ENCODE measurements at places on chromosomes 3 and 15. TPM values are rescaled to one million over a fixed set of nuclear protein-coding genes. Genes with fewer than 3 reads are reported as not detected.

- no peak for DNase-seq
Measured at GRCh38 chr3:127534564-127534963, 56.0 kb downstream of the TPRA1 start.

DNA sequence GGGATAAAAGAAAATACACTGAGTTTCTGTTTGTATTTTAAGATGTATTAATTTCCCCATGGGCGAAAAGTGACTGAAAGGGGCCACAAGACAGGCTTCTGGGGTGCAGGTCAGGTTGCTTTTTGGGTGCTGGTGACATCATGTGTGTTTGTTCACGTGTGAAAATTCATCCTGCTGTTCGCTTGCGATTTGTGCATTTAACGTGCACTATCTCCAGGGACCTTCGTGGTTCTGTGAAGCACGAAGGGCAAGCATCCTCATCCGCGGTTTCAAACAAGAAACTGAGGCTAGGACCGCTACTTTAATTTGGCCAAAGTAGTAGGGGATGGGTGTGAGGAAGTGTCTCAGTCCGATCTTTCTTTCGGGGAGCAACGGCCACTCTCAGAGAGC lies 1.6 kb upstream of the SMAD6 start:
- no peak for DNase-seq

DNA sequence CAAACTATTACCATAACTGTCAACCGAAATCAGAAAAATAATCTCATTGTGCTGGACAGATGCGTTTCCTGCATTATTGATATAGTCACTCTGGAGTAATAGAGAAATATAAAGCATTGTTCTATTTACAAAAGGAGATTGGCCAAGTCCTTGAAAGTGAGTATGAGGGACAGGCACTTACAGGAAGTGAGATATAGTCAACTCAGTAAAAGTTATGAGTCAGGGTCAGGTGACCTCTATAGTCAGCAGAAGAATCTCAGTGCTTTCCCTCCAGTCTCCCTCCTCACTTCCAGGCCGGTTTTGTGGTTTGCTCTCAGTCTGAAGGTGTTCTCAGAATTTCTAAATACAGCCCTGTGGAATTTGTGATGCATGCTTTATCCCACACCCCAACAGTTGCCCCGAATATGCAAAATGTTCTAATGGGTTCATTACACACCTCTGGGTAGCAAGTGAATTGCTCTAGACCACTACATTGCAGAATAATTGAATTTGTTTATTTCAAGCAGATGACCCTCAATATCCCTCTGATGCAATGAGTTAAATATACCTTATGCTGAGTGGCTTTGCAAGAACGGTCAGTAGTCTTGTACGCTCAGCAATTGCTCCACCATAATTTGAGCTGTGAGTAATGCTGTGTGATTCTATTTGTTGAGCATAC lies 787.7 kb downstream of the MCTP2 start:
- peak; percentile 25 for DNase-seq

- peak; percentile 68 for DNase-seq
Measured at GRCh38 chr3:68893600-68894239, 38.6 kb downstream of the TAFA4 start.

- no peak for DNase-seq
Measured at GRCh38 chr15:81959196-81959595, 86.6 kb downstream of the MEX3B start.

GRCh38 chr3:194447161-194447560 lies 39.6 kb downstream of the ATP13A3 start:
- no peak for DNase-seq

- DNase-seq: no peak
Measured at GRCh38 chr15:80041494-80042253, 17.8 kb upstream of the ZFAND6 start.

GRCh38 chr3:86420990-86421739 lies 569.8 kb downstream of the VGLL3 start:
- no peak for DNase-seq

- DNase-seq: peak; percentile 70
Measured at GRCh38 chr3:27289769-27290413, 79.3 kb downstream of the NEK10 start.

DNA sequence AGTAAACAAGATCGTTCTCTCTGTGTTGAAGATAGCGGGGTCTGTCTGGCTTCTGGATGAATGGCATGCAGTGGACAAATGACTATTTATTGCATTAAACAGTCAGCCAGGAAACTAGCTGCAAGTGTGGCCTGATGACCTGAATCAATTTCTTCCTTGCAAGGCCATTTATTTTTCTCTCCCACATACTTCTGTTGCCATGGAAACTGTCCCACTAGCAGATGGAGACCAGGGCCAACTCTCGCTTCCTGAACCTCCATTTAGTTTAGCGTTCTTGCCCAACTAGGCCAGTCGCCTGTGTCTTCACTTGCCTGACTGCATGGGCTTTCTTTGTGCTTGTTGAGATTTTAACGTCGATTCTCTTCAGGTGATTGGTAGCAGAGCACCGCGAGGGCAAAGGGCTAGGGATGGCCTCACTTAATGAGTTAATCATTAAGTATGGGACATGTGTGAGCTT lies 27.6 kb downstream of the LMCD1 start:
- DNase-seq: peak; percentile 72

DNA sequence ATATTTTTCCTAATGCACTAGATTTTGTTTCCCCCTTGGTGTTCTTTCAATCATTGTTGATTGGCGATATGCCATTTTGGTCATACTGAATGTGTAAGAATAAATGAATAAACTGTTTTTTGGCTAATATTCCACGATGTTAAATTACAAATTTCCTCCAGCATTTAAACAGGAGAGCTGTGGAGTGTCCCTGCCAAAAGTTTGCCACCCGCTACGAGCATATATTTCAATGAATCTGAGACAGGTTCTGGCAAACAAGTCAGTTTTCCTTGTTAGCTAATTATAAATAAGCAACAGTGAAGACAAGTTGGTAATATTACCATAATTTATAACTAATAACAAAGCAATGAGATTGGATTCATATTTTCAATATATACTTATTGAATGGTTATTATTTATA lies 777.6 kb downstream of the ROBO1 start:
- DNase-seq: no peak

- DNase-seq: no peak
Measured at GRCh38 chr3:42751609-42752008, 21.4 kb downstream of the CCDC13 start.

- DNase-seq: peak; percentile 55
Measured at GRCh38 chr3:104646196-104646595, 720.5 kb upstream of the ALCAM start.

GRCh38 chr3:190127195-190127594 lies 6.5 kb upstream of the P3H2 start:
- no peak for DNase-seq

- peak; percentile 58 for DNase-seq
Measured at GRCh38 chr3:106814231-106814630, 563.0 kb upstream of the CCDC54 start.

DNA sequence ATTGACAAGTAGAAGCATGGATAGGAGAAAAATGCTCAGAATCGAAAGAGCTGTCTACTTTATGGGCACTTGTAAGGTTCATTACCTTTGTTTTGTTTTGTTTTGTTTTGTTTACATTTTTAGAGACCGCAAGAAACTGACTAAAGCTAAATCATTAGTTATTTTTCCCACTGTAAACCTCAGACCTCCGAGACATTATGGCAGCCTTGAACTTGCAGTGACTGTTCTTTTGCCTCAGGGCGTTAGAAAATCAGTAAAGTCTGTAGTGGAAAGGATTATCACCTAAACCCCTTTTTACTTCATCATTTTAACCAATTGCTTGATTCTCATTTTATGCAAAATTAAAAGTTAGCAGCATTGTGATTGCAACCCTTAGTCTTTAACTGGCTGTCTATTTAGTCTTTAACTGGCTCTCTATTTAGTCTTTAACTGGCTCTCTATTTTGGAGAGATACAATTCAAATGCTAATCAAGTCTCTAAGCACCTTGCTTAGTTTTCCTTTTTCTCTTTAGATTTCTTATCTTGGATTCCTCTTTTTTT lies 383.3 kb upstream of the ROBO2 start:
- no peak for DNase-seq

DNA sequence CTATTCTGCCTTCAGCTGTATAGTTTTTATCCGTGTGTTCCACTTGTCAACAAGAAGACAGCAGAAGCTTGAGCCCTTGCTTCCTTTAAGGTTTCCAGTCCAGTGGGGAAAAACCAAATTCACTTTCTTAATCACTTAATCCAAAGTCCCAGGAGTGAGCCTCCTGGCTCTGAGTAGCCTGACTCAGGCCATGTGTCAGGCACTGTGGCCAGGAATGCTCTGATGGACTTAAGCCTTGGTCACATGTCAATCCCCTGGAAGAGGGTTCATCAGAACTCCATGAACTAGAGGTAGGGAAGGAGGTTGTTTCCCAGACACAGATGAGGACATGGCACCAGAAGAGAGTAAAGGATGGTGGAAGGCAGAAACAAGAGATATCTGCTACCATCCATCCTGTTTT lies 8.8 kb downstream of the VIPR1 start:
- DNase-seq: no peak

GRCh38 chr3:15681668-15682067 lies 80.1 kb downstream of the BTD start:
- peak; percentile 22 for DNase-seq

GRCh38 chr15:75775296-75776064 lies 62.8 kb upstream of the CSPG4 start:
- DNase-seq: no peak

GRCh38 chr15:92097474-92098178 lies 244.1 kb downstream of the SLCO3A1 start:
- peak; percentile 68 for DNase-seq

- DNase-seq: no peak
Measured at GRCh38 chr3:11612515-11613188, 31.1 kb downstream of the VGLL4 start.

GRCh38 chr3:171173736-171174135 lies 147.2 kb upstream of the SLC2A2 start:
- DNase-seq: no peak

- DNase-seq: no peak
Measured at GRCh38 chr3:188151438-188151837, 2.5 kb upstream of the LPP start.

DNA sequence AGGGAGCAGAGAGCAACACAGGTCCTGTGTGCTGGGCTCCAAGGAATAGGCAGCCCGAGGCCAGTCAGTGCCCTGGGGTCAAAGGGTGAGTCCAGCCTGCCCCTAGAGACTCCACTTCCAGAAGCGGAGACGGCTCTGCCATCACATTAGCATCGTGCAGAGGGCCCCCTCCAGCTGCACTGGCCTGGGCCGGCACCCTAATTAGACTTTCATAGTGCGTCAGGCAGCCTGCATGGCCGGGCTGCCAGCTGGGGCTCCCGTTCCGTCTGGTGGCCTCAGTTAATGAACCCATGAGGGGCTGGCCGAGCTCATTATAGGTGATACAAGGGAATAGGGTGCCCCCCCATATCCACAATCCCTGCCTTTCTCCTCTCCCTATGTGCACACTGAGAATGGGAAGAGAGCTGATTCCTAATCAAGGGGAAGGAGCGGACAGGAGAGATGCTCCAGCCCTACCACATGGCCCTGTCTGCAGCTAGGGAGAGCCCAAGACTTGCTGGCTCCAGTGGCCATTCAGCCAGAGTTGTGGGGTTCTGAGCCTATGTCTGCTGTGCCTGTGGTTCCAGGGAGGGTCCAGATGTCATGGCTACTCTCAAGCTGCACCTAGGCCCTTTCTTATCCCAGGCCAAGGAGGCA lies 128.0 kb downstream of the SRGAP3 start:
- DNase-seq: no peak

- peak; percentile 32 for DNase-seq
Measured at GRCh38 chr3:58835086-58835485, 168.5 kb upstream of the FAM3D start.

GRCh38 chr3:51974963-51975851 lies at the start of gene ABHD14A:
ABHD14A (plus strand) TSS chr3:51975064; CDS start chr3:51975136, 72 bp downstream.
- DNase-seq: peak; percentile 67

DNA sequence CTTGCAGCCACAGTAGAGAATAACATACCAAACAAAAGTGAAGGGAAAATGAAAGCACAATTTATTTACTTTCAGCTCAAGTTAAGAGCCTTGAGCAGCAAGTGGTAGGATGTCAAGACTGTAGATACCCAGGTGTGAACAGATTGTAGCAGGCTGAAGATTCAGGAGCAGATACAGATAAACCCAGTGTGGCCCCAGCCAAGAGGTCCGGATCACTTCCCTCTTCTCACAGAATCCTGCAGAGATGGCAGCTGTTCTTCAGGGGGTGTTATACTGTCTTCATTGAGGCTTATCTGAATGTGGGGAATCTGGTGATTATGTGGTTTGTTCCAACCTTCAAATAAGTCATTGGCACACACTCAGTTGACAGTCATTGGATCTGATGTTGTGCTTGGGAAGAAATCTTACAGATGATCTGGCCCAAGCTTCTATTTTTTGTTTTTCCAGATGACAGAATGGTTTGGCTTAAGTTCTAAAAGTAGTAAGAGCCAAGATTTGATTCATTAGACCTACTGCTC lies 2.2 kb downstream of the STARD9 start:
- DNase-seq: peak; percentile 93

GRCh38 chr3:148954981-148955380 lies 36.4 kb upstream of the GYG1 start:
- no peak for DNase-seq

DNA sequence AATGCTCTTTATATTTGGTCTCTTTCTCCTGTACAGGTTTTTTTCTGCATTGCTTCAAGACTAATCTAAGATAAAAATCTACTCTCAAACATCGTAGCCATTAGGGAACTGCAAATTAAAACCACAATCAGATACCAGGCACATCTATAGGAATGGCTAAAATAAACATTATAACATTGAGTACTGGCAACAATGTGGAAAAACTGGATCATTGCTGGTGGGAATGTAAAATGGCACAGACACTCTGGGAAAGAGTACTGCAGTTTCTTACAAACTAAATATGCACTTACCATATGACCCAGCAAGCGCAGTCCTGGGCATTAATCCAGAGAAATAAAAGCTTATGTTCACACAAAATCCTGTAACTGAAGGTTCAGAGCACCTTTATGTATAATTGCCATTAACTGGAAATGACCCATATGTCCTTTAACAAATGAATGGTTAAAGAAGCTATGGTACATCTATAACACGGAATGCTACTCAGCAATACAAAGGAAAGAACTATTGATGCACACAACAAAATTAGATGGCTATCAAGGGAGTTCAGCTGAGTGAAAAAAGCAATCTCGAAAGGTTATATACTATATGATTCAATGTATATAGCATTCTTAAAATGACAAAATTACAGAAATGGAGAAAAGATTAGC lies 6.3 kb downstream of the ABCC5 start:
- no peak for DNase-seq

Gene MOBP
- not detected for total RNA-seq

Gene SEMA3G
- total RNA-seq: not detected

Gene TAMM41
- total RNA-seq: 8.6 TPM

Gene CFAP20DC
- 1.3 TPM for total RNA-seq

Gene CD200R1L
- not detected for total RNA-seq

Gene LRRIQ4
- total RNA-seq: 0.09 TPM

Gene TTC23
- 36.7 TPM for total RNA-seq

Gene GRM7
- not detected for total RNA-seq

Gene ZNF501
- 13.1 TPM for total RNA-seq

Gene P2RY1
- total RNA-seq: 1.1 TPM

Gene LRRFIP2
- 46.8 TPM for total RNA-seq

Gene SOX14
- total RNA-seq: not detected

Gene PYGO1
- 21.2 TPM for total RNA-seq

Gene SERPINI2
- not detected for total RNA-seq
